Eye (tissue), 1 donor: ENCODE measurements at places on chromosomes 2 and 18.

DNA sequence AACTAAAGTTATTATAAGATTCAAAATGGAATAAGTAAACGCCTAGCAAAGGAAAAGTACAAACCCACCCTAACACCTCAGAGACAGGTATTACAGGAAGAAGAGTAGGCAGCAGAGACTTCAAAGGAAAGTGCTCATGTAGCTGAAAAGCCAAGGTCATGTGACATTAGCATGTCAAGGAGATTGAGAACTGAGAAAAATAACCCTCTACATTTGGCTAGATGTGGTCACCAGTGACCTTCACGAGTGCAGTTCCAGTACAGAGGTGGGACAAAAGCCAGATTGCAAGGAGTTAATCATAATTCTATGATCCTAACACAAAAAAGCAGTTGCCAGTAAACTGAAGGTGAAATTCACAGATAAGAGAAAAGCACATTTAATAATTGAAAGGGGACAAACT, 252.7 kb downstream of the ZEB2 start:
- DNase-seq = no peak

- no peak for DNase-seq
Measured at GRCh38 chr2:11998218-11998617, 251.8 kb downstream of the LPIN1 start.

DNA sequence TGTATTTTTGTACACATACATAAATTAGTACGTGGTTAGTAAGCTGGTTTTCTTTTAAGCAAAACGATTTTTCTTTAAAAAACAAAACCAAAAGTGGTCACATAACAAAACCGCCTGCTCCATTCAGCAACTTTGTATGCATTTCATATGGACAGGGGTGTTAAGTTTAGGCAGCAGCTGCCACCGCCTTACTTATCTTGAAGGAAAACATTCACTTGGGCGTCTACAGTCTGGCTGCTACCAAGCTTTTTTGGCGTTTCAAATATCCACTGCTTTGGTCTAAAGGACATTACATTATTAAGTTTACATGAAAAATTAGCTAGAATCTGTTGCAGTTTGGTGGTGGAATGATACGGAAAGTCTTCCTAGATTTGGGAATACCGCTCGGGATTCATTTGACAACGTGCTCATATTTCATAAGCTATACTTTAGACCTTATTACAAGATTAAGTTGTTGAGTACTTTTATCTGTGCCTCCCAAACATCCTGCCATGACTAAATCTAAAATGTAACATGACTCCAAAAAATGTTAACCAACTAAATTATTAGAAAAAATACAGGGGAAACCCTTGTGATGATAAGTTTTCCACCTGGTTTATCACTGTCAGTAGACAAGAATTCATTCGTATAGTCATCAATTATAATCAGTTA, 214.8 kb downstream of the NEDD4L start:
- no peak for DNase-seq

- no peak for DNase-seq
Measured at GRCh38 chr2:173625315-173625714, 270.6 kb downstream of the CDCA7 start.

- DNase-seq = no peak
Measured at GRCh38 chr2:147405651-147406050, 439.2 kb upstream of the ACVR2A start.

DNA sequence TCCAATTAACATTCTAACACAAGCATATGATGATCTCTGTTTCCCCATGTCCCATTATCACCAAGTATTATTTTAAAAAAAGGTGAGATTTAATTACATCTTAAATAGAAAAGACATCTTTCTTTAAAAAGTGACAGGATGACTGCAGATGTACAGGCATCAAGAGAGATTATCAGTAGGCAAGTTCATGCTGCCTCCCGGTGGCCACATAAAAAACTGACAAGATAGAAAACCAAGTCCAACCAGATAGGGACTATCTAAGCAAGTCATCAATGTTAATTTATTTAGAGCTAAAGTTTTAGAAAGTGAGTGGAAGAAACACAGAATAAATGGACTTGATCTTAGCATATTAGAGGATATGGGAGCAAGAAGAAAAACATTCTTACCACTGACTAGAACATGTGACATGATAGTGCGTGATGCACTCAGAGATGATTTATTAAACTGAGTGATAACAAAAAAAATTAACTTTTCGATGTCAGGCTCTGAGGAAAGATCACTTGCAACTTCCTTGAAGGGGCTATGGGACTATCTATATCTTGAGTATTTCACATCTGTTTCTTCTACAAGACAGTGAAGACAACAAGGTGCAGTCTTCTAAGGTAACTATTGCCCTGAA, 5.4 kb upstream of the TDRD15 start:
- peak; percentile 64 for DNase-seq

DNA sequence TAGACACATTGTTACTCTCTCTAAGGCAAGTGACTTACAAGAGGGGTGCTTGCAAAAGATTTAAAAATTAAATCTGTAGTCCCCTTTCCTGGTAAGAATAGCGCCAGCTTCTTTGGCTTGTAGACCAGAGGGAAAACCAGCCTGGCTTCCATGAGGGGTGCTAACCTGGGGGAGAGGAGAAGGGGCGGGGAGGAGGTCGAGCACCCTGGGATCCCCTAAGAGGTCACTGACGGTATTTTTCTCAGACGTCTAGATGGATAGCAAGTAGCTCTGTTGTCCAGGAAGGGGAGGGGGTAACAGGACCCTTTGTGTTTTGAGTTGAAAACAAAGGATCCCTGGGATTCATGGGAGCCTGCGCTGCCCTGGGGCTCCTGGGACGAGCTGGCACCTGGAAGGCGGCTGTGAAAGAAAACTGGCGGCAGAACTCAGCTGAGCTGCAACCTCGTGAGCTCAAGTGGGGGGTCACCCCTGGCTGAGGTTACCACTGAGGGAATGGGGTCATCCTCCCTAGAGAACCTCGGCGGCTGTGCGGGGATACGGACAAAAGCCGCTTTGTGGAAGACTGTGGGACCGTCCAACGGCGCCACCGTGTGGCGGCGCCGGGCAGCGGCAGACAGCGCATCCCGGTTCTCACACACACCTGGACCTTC, 37.8 kb upstream of the MRPL19 start:
- DNase-seq = peak; percentile 91

DNA sequence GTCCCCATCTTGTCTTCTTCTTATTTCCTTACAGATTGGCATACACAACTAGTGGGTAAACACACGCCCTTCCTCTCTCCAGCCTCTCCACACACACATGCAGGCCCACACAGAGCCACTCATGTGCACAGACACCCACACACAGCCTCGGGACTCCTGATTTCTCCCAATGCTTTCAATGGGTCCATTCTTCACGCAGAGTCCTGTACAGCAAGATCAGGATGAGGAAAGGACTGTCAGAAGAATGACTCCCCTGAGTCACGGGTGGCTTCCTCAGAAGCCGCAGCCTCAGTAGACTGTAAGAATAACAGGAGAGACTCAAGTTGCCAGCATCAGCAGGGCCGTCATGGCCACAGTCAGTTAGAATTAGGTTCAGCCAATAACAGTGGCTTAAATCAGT, 109.1 kb upstream of the GLI2 start:
- DNase-seq = no peak

DNA sequence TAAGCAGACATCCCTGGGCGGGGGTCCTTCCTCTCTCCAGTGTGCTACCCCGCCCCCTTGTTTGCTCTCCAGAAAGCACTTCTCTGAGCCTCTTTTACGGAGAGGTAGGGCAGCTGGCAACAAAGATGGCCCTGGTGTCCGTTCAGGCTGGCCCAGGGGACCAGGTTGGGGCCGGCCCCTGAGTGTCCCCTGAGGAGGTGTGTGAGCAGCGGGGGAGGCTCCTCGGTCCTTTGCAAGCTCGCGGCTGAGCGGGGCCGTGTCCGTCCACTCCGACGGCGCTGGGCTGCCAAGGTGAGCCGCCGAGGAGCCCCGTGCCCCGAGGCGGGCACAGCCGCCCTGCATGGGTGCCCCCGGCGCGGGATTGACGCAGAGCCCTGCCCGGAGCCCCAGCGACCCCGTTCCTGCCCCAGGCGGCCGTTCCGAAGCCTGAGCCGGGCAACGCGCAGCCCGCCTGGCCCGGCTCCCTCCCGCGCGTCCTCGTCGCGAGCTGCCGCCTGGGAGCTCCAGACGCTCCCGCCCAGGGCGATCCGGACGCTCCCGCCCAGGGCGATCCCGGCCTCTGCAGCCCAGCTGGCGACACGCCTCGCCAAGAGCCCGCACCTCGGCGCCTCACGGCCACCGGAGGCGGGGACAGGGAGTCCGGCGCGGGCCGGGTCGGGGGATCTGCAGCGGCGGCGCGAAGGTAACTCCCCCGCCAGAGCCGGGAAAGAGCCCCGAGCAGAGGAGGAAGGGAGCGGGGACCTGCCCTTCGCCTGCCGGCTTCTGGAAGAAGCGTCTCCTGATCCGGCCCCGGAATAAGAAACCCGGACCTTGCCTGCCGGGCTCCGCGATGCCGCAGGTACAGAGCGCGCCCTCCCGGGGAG, at the start of gene PROKR1:
Gene PROKR1 (plus strand): TSS at position 569 of the 863 bp plus-strand sequence. CDS start 2,243 bp downstream, outside the sequence.
- DNase-seq = peak; percentile 79

DNA sequence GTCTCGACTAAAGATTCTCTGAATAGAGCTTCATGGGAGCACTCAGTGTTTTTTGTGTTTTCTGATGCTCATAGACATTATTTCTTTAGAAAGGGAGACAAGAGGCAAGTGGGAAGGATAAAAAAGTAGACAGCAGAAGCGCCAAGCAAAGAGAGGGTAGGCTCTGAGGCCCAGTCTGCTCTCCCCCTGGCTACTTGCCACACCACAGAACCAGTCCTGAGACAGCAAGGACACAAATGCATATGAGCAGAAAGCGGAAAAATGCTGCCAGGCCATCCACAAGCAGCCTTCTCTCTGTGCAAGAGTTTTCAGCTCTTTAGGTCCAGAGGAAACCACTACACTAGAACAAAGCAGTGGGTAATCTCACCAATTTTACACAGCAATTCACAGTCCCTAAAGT, 285.4 kb downstream of the ZNF521 start:
- no peak for DNase-seq

DNA sequence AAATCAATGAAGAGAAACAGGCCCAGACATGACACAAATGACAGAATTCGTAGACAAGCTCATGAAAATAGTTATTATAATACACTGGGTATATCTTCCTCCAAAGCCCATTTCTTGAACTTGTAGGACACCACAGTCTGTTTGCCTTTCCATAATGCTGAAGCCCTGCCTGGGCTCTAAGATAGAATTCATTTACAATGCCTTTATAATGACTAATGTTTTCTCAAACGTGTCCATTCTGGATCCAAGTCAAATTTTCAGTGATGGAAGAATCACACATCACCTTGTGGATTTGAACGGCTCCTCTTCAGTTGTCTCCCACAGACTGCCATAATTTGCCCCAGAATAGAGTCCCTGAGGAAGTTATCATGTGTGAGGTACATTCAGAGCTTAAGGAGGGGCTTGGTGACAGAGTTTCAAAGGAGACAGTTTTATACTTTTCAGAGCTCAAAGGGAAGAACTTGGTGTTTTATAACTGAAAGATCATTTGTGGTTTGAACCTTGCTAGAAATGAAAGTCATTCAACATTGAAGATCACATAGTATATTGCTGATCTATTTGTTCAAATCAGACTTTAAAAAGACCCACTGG, 38.2 kb downstream of the CASP8 start:
- DNase-seq = no peak

DNA sequence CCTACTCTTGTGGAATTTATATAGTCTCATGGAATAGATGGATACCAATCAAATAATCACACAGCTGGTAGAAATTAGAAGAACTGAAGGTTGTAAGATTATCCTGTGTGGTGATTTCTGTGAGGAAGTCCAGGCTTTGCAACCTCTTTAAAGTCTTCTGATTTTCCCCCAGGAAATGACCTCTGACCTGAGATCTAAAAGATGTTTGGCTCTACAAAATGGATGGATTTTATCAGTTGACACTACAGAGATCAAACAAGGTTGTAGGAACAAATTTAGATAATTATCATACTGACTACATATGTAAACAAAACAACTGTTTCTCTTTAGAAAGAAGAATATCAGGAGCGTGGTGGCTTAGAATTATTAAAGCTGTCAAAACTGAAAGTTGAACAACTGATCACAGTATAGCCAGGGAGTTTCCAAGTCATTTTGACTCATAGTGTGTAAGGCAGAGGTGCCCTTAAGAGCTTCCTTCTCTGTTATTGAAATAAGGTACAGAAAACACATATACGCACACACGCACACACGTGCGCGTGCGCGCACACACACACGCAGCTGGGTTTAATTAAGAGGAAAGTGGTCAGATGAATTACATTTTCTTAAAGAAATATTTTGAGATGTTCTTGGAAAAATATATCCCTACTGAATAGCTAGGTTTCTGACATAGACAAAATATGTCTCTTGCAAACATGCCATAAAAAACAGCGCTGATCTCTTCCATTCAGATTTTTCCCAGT, 35.5 kb upstream of the PELI1 start:
- peak; percentile 42 for DNase-seq

DNA sequence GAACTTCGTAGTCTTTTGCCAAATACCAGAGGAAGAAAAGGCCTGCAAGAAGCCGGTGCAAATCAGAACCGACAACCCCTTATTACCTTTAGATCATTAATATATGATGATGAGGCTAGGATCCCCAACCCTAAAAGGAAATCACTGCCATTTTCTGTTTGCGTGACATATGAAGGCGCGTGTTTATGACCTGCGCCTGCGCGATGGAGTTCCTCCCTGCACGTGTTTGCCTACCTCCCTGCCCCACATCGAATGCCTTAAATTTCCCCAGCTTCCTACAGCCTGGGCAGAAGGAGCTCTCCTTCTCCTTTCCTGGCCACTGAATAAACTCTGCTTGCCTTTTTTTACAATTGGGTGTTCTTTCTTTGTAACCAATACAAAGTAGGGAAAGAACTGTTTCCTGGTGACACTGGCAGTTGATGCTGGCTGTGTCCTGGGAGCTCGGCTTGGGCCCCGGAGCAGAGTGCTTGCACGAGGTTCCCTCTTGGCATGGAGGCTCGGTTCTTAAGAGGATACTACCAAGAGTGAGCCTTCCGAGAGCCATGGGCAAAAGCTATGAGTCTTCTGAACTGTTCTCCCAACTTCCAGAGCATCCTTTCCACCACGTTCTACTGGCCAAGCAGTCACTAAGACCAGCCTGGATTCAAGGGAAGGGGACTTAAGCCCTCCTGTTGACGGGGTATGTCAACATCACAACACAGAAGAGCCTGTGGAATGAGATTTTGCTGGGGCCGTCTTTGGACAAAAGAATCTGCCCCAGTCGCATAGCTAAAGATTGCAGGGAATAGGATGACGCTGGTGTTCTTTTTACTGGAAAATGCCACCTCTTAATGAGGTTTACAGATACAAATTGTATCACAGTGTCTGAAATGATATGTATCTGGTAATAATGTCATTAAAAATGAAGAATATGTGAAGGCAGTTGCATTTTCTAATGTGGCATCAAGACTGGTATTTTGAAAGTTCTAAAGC, 179.8 kb downstream of the SH3BP4 start:
- DNase-seq = no peak

- no peak for DNase-seq
Measured at GRCh38 chr2:186737732-186738508, 44.1 kb downstream of the FAM171B start.

GRCh38 chr18:75054046-75054445, 154.9 kb downstream of the PTGR3 start:
- DNase-seq = no peak
